ENCODE measurements at places on chromosomes 2 and 18.

DNA sequence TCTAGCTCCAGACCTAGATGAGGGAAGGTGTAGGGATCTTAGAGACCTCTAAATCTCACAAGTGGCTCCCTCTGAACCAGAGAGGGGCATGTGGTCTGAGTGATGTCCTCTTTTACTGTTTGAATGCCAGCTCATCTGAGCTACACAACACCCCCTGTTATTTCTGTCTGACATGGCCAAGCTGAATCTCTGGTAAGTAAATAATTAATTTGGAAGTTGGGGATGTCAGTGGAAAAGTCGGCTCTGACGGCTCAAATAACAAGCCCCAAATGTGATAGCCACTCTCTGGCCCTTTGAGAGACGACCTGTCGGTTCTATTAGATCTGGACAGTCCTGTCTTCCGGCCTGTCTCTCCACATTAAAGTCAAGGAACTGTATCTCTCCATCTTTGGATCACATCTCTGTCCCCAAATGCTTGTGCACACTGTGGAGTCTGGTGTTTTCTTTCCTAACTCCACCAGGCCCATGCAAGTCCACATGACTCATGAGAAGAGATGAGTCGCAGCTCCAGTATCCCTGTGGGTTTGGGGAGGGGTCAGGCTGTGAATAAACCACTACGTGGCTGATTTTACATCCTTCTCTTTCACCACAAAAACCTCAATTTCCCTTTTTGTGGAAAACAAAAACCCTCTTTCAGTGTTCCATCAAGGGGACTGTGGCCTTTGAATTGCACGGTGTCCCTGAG lies 52.5 kb downstream of the SETBP1 start:
- peak; percentile 63 for DNase-seq

- no peak for DNase-seq
These were observed 18.1 kb downstream of the CYP1B1 start for GRCh38 chr2:38057651-38058410.

- DNase-seq, result no peak
These were observed 244.3 kb downstream of the CNTNAP5 start for GRCh38 chr2:124269348-124269747.

- DNase-seq, result peak; percentile 86
These were observed 1.3 kb downstream of the MAPRE2 start for GRCh38 chr18:35042389-35043071.

- no peak for DNase-seq
These were observed 86.5 kb downstream of the STK39 start for GRCh38 chr2:168160897-168161296.

Data from CD4-positive, alpha-beta T cell treated with Interleukin-4 for 1 hour (primary cell).